ENCODE measurements at places on chromosomes 1 and 21. TPM values are rescaled to one million over a fixed set of nuclear protein-coding genes. Genes with fewer than 3 reads are reported as not detected.

DNA sequence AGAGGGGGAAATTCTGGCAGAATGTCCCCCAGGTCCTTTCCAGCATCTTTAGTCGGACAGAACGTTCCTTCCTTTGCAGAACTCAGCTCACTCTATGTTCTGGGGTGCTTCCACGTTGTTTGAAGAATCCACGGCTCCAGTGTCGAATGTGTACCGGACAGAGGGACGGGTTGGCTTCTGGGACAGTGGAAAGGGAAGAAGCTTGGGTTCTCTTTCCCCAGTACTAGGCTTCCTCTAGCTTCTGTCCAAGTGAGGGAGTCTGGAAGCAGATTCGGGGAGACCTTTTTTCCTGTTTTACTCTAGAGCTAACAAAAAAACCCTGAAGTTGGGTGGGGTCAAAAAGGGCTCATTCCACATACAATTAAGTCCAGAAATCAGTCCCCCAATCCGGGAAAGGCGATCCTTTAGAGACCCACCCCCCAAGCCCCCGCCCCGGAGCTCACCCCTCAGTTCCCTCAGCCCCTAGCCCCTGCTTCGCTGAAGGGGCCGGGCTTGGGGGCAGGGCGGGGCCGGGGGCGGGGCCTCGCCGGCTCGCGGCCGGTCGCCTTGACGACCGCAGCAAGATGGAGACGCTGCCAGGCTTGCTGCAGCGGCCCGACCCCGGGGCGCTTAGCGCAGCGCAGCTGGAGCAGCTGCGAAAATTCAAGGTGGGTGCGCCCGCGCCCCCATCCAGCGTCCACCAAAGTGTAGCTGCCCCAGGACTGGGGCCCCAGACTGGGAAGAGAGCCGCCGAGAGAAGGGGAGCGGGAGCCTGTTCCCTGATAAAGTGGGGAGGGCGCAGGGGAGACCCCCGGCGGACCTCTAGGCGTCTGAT lies at the start of gene RIIAD1:
TSS of gene RIIAD1 (plus strand) at position 549 of the 814 bp plus-strand sequence. CDS start at position 564, 15 bp downstream.
- DNase-seq, result no peak

GRCh38 chr21:42376338-42376982 lies 10.1 kb upstream of the TFF1 start:
- no peak for DNase-seq

SPRTN gene
- polyA plus RNA-seq, result 12.7 TPM

- DNase-seq, result no peak
Measured at GRCh38 chr1:17544776-17545350, 5.4 kb downstream of the ARHGEF10L start.

KCNJ9 gene
- 0.09 TPM for polyA plus RNA-seq

- DNase-seq, result peak; percentile 38
Measured at GRCh38 chr1:10724052-10724494, 72.4 kb downstream of the CASZ1 start.

GRCh38 chr1:152967201-152967600 lies 3.2 kb upstream of the SPRR4 start:
- no peak for DNase-seq
